ENCODE measurements at places on chromosomes 4 and X. TPM values are rescaled to one million over a fixed set of nuclear protein-coding genes. Genes with fewer than 3 reads are reported as not detected.

The ASB12 gene
- not detected for total RNA-seq

DNA sequence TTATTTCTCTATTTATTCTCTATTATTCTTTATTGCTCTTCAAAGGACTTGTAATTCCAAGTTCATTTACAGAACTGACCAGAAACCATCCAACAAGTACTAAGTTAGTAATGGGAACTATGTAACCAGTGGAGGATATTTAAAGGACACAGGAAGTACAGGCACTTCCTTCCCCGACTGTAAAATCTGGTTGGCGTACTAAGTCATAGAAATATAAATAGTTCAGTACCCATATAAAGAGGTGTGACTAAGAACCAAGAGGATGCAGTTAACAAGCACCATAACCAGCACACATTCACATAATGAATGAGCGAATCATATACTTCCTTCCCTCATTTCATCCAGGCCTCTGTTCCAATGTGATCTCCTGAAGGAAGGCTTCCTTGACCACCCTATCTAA, 3.6 kb upstream of the EIF4E start:
- no peak for DNase-seq

The PLP1 gene
- not detected for total RNA-seq

The TRO gene
- total RNA-seq = 27.0 TPM

The SUPT20HL1 gene
- total RNA-seq = 0.04 TPM

GRCh38 chr4:154455111-154455510, 36.5 kb downstream of the DCHS2 start:
- no peak for DNase-seq

- DNase-seq = no peak
Observed at GRCh38 chr4:1214101-1215095, 34.5 kb downstream of the CTBP1 start.

The PAGE4 gene
- not detected for total RNA-seq

GRCh38 chr4:128379860-128380259, 92.2 kb upstream of the PGRMC2 start:
- DNase-seq = peak; percentile 45

- DNase-seq = no peak
Observed at GRCh38 chr4:168484626-168485025, 4.3 kb upstream of the DDX60L start.

- DNase-seq = peak; percentile 29
Observed at GRCh38 chr4:115781528-115782146, 668.2 kb upstream of the NDST4 start.

The MAGEA1 gene
- total RNA-seq = not detected

DNA sequence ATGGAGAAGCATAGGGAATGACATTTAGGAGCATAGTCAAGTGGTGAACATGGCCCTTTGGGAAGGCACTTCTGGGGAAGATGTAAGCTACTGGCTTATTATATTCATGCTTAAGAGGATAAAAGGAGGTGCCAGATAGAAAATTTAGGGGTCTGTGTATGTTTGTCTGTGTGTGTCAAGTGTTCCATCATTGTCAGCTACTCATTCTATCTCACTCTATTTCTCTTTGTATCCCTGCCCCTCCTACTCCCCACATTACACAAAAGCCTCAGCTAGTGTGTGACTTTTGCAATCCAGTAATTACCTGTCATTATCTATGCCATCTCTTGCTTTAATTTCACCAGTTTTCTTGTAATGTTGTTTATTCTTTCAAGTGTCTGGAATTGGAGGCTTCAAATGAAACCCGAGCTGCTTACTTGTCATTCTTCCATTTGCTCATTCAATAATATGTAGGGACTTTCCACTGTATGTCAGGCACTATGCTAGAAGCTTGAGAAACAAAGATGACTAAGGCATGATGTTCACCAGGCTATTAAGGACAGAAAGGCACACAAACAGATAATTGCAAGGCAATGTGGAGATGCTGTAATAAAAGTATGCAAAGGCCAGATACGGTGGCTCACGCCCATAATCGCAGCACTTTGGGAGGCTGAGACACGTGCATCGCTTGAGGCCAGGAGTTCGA, 229.8 kb upstream of the TEX13C start:
- no peak for DNase-seq

The CNGA1 gene
- not detected for total RNA-seq

GRCh38 chrX:46036508-46036907, 508.7 kb downstream of the ZNF674 start:
- no peak for DNase-seq

DNA sequence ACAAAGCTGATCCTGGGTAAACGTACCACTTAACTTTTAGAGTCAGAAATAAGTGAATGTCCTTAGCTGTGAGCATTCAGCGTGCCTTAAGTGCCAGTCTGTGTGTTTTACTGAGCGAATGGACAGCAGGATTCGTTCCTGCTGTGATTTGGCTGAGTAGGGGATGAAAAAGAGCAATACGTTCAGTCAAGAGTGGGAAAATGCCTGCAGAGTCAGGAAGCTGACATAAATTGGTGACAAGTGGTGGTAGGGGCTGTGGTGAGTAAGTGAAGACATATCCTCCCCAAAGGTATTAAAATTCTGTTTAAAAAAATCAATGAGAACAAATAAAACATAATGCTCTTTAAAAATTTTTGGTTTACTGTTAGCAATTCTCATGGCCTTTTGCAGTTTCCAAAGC, 56.6 kb upstream of the TNIP3 start:
- no peak for DNase-seq

GRCh38 chr4:2875556-2875955, 31.9 kb downstream of the ADD1 start:
- DNase-seq = no peak

- DNase-seq = no peak
Observed at GRCh38 chr4:6085028-6085690, 66.9 kb upstream of the C4orf50 start.

DNA sequence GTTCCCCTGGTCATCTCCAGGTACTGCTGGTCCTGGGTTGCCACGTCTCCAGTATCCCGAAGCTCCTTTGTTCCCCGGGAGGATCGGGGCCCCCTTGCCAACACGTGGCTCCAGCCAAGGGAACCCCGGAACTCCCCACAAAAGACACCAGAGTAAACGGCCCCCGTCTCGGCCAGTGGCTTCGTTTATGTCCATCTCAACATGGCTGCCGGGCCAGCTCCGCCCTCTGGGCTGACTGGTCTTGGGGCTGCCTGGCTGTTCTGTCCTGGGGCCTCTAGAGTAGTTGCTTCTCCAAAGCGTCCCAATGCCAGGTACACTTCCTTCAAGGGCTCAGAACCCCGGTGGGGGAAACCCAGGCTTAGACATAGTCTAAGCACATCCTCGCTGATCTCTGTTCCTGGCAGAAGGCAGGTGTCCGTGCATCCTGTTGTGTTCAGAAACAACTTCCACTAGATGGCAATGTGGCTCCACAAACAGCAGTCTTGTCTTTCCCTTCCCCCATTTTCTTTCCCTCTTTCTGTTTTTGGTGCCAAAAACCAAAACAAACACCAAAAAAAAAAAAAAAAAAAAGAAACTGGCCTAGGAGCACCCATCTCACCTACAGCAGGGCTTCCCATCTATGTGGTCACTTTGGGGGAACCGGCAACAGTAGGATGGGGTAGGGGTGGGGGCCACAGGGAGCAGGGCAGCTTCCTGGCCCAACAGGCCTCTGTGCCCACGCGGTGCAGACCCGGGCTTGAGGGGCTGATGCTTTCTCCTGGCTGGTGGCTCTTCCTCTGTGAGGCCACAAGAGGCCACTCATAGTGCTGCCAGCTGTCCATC, 35.3 kb downstream of the NBDY start:
- peak; percentile 26 for DNase-seq
